ENCODE measurements at places on chromosomes 7 and 10. TPM values are rescaled to one million over a fixed set of nuclear protein-coding genes. Genes with fewer than 3 reads are reported as not detected.

The NUTM2E gene
- not detected for total RNA-seq

The GPNMB gene
- total RNA-seq = 1.8 TPM

The FLNC gene
- 0.02 TPM for total RNA-seq

The CPXM2 gene
- not detected for total RNA-seq

The URGCP gene
- 16.4 TPM for total RNA-seq

The CTNNA3 gene
- total RNA-seq = 0.39 TPM

The ASIC3 gene
- total RNA-seq = 7.6 TPM

The ZCWPW1 gene
- 5.6 TPM for total RNA-seq

The SLC13A1 gene
- not detected for total RNA-seq

The AZGP1 gene
- 0.43 TPM for total RNA-seq

The ABCB4 gene
- total RNA-seq = not detected

The SPDYE1 gene
- total RNA-seq = not detected

The VIPR2 gene
- total RNA-seq = 1.8 TPM

The LIPK gene
- not detected for total RNA-seq

The GPRIN2 gene
- not detected for total RNA-seq

The BTBD16 gene
- not detected for total RNA-seq

The SLC29A4 gene
- total RNA-seq = 5.3 TPM

The ACHE gene
- total RNA-seq = not detected

All from activated naive CD4-positive, alpha-beta T cell treated with anti-CD3 and anti-CD28 coated beads, Interleukin-2, amount 50 U/mL, for 72 hours (primary cell).